ENCODE measurements at places on chromosomes 3 and 15.

GRCh38 chr15:93848490-93848889 is 382.9 kb upstream of the MCTP2 start:
- DNase-seq = no peak

GRCh38 chr3:194158942-194159439 is 23.0 kb downstream of the HES1 start:
- no peak for DNase-seq

- no peak for DNase-seq
These were observed 73.3 kb downstream of the MRPL46 start for GRCh38 chr15:88393719-88394519.

- DNase-seq = no peak
These were observed 69.8 kb upstream of the GRM7 start for GRCh38 chr3:6791161-6791560.

GRCh38 chr3:123119802-123120201 is 53.0 kb downstream of the PDIA5 start:
- DNase-seq = no peak

GRCh38 chr15:64137226-64137833 is 14.2 kb upstream of the SNX22 start:
- DNase-seq = no peak

- DNase-seq = no peak
These were observed 644.0 kb upstream of the CBLB start for GRCh38 chr3:106512846-106513245.
